Keratinocyte (primary cell): ENCODE measurements at places on chromosomes 7 and 10. TPM values are rescaled to one million over a fixed set of nuclear protein-coding genes. Genes with fewer than 3 reads are reported as not detected.

The ADIRF gene
- 136 to 164 TPM (median 157 TPM) in 3 replicates for polyA plus RNA-seq

The WDR86 gene
- polyA plus RNA-seq: not detected in 3 replicates

The MRLN gene
- not detected in 3 replicates for polyA plus RNA-seq

The FKBP6 gene
- not detected in 3 replicates for polyA plus RNA-seq

The DLX6 gene
- polyA plus RNA-seq: 0.05 TPM in 1 of 3 replicates, not detected in the others

The GBX1 gene
- not detected in 3 replicates for polyA plus RNA-seq

DNA sequence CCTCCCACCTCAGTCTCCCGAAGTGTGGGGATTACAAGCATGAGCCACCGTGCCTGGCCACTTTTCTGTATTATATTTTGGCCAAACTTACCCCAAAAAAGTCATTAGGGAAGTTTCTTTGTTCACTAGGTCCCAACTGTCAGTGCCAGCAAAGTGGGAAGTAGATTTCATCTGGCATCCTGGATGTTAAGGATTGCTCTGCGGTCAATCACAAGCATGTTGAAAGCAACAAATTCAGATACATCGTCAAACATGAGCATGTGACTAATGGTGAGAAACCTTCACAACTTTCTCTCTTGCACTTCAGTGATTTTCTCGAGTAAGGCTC is 14.3 kb upstream of the LRRC17 start:
- DNase-seq: no peak

DNA sequence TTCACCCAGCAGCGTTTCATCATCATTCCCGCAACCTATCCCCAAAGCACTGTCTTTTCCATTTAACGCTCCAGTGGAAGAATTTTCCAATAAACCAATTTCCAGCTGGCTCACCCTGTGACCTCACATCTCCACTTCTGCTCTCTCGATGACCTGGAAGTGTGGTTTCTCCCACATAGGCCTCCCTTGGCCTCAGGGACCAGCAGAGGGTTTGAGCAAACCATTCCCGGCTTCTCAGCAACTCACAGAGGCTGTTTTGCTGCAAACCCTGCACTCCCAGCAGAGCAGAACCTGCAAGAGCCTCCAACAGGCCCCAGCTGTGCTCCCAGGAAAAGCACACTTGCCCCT is 523.0 kb upstream of the FOXK1 start:
- DNase-seq: no peak

GRCh38 chr7:54992871-54993475 is 25.8 kb upstream of the EGFR start:
- DNase-seq: no peak

DNA sequence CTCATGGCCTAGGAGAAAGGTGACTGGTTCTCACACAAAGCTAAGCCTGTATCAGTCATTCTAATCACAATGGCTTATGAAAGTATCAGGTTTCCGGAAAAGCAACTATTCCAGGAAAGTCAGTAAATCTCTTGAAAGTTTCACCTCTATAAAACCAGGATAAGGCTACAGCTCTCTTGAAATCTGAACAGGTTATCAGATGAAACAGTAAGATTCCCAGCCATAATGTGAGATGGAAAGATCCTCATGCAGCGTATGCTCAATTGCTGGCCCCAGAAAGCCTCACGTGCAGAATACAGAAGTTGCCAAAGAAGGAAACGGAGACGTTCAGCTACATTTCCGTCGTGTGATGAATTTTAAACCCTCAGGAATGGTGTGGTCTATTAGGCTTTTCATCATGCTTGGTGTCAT is 90.0 kb downstream of the PFKFB3 start:
- DNase-seq: no peak

DNA sequence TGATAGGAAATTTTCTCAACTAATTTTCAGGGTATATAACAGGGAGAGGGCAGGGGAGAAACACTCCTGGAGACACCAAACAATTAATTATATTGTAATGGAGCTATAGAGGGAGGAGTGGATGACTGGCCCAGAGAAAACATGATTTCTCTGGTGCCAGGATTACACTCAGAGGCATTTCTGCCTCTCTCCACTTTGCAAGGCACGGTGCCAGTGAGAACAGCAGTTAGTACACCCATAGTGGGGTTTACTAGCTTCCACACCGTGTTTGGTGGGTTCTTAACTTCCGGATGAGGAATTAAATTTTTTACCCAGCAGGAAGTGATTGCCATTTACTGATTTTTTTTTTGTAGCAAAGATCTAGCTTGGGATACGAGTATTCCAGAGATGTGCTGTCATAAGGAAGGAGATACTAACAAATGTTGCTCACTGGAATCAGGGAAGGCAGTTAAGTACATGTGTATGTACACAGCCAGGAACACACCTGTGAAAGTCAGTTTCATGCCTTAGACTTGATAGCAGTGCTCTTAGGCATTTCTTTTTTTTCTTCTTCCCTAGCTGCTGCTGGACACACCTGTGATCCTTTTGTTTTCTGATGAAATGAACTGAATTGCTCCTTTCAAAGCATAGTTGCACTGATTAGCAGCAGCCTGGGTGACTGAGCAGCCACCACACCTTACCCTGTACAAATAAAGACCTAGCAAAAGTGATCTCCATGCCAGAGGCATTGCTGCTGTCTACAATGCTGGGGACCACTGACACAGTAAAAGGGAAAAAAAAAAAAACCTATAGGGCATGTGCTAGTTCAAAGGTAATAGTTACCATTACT is 58.1 kb downstream of the POLL start:
- no peak for DNase-seq

GRCh38 chr7:26609532-26609931 is 254.9 kb downstream of the SKAP2 start:
- no peak for DNase-seq

DNA sequence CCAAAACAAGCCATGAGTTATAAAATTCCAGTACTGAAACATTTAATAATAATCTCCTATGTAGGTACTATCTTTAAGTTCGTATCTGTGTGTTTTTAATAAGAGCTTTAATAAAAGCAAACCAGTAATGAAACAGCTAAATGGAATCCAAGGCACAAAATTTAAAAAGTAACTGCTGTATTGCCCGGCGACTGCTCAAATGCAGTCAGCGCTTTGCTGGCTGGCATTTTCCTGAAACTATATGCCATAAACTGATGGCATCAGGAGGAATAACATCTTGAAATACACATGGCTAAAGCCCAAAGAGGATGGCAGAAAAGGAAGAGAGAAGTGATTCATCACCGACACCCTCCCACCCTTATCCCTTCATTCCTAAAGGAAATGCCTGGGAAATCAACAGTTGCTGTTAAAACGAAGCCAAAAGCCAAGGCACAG is 133.1 kb downstream of the CUBN start:
- no peak for DNase-seq

GRCh38 chr7:155167706-155168365 is 97.7 kb downstream of the HTR5A start:
- no peak for DNase-seq
